Stimulated activated CD8-positive, alpha-beta memory T cell treated with anti-CD3 and anti-CD28 coated beads, Interleukin-4, amount 100 ng/mL, for 4 hours (primary cell): ENCODE measurements at places on chromosomes 3 and 15.

DNA sequence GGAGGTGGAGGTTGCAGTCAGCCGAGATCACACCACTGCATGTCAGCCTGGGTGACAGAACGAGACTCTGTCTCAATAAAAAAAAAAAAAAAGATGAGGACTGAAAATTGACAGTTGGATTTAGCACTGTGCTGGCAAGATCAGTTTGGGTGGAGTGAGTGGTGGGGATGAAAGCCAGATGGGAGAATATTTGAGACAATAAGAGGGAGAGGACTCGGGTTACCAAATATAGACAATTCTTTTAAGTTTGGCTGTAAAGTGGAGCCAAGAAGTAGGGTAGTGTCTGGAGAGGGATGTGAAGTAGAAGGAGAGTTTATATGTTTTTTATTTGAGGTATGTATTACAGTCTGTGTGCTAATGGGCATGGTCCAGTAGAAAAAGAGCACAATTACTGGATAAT is 20.4 kb downstream of the TMOD3 start:
- DNase-seq = no peak

- no peak for DNase-seq
These were observed 302.8 kb upstream of the LYSMD4 start for GRCh38 chr15:100036015-100036414.

DNA sequence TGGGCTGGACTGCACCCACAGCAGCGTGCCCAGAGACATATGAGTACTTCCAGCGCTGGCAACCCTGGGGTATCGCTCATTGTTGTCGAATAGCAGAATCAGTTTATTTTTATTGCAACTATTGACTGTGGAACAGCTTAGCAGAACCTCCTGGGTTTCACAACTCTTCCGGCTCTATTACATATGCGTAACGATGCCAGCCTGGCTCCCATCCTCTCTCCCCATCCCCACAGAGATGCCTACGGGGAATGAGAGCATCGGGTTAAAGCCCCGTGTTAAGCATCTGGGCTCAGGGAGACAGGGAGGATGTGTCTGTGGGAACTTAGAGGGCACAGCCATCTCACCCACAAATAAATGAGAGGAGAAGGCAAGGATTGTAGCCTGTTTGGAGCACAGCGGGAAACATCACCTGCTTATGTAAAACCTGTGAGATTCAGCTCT is 76.6 kb upstream of the DLG1 start:
- no peak for DNase-seq

DNA sequence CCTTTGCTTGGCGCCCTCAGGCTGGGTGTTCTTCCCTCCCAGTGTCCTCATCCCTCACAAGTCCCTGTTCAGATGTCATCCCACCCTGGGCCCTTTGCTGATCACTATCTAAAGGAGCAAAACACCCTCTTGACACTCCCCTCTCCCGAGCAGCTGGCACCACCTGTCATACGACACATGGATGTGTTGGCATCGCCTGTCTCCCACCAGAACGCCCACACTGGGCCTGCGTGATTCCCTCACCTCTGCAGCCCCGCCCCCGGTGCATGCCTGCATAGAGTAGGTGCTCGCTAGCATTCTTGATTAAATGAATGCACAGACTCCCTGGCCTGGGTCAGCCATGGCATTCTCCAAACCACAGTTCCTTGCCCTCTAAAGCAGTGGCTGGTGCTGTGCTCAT is 75.8 kb downstream of the DNAJB8 start:
- no peak for DNase-seq

DNA sequence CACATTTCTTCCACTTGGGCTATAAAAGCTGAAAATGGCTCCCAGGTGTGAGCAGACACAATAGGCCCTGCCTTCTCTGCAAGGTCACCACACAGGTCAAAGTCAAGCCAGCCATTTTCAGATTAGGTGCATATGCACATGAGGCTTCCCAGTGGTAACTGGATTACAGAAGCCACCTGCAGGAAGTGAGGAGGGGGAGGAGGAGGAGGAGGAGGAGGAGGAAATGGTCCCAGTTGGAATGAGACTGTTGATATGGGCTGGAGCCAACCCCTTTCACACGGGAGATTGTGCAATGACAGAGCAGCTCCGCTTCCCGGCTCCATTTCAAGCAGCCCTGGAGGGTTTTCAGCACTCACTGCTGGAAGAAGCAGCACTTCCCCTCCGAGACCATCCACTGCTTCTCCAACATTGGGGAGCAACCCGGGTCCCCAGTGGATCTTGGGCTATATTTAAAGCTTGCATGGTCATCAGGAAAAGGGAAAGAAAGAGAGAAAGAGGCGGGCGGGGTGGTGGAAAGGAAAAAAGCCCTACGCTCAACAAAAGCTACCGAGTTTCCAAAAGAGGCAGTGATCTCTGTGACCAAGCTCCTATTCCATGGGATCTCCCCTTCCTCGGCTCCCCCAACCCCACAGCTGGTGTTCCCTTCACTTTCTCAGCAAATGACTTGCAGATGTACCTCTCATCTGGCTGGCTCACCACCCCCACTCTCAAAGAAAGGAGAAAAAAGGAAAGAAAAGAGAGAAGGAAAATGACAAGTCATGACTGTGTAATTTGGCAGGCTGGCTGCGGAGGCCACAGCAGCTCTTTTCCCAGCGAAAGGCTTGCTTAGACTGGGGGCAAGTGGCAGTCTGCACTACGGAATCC is 58.3 kb downstream of the LRIG1 start:
- DNase-seq = no peak

GRCh38 chr3:36812240-36812639 is 47.9 kb upstream of the DCLK3 start:
- no peak for DNase-seq

DNA sequence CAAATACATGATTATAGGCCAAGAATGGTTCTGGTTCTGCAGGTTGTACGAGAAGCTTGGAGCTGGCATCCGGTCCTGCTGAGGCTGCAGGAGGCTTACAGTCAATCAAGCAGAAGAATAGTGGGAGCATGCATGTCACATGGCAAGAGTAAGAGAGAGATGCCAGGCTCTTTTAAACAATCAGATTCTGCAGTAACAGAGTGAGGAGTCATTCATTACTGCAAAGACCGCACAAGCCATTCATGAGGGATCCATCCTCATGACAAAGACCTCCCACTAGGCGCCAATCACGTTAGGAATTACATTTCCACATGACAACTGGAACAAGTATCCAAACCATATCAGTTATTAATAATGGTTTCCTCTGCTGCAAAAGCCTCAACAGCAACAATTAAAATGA is 536.8 kb downstream of the CADM2 start:
- no peak for DNase-seq
